Psoas muscle (tissue), 8 donors: ENCODE measurements at places on chromosomes 11 and 22. TPM values are rescaled to one million over a fixed set of nuclear protein-coding genes. Genes with fewer than 3 reads are reported as not detected.
A peak's percentile ranks its signal among the peaks of the same experiment; 100 is the strongest.

KCNQ1 gene
- total RNA-seq = 3.1 TPM

PYGM gene
- 1,536 TPM for total RNA-seq

GRCh38 chr22:32712644-32713355 lies 88.7 kb upstream of the TIMP3 start:
- H3K4me1 ChIP-seq = no peaks in the 10 kb centered on the region
- no peaks in the 10 kb centered on the region for H3K27me3 ChIP-seq
- H3K27ac ChIP-seq = no peak overlapping the region
- DNase-seq = no peak
- H3K36me3 ChIP-seq = no peaks in the 10 kb centered on the region
- no peak overlapping the region for H3K4me3 ChIP-seq

DNA sequence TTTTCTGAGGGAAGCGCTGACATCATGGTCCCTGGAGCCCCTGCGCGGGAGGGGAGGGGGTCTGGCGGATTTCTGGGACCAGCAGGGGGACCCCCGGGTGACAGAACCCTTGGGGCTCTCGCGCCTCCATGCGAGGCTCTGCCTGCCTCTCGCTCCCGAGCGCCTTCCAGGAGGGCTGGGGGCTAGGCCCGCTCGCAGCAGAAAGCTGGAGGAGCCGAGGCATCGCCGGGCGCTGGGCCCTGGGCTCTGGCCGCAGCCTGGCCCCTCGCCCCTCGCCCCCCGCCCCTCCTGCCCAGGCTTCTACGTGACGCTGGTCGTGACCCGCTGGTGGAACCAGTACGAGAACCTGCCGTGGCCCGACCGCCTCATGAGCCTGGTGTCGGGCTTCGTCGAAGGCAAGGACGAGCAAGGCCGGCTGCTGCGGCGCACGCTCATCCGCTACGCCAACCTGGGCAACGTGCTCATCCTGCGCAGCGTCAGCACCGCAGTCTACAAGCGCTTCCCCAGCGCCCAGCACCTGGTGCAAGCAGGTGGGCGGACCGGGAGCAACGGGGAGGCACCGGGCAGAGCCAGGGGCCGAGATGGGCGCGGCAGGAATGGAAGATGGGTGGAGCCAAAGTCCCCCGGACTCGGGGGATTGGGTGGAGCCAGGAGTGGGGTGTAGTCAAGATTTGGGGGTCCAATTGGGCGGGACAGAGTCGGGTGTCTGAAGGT lies 5.4 kb downstream of the BEST1 start:
- peaks cover 5% of the 10 kb centered on the region for H3K4me1 ChIP-seq
- DNase-seq = peak; percentile 67
- no peaks in the 10 kb centered on the region for H3K36me3 ChIP-seq

DNA sequence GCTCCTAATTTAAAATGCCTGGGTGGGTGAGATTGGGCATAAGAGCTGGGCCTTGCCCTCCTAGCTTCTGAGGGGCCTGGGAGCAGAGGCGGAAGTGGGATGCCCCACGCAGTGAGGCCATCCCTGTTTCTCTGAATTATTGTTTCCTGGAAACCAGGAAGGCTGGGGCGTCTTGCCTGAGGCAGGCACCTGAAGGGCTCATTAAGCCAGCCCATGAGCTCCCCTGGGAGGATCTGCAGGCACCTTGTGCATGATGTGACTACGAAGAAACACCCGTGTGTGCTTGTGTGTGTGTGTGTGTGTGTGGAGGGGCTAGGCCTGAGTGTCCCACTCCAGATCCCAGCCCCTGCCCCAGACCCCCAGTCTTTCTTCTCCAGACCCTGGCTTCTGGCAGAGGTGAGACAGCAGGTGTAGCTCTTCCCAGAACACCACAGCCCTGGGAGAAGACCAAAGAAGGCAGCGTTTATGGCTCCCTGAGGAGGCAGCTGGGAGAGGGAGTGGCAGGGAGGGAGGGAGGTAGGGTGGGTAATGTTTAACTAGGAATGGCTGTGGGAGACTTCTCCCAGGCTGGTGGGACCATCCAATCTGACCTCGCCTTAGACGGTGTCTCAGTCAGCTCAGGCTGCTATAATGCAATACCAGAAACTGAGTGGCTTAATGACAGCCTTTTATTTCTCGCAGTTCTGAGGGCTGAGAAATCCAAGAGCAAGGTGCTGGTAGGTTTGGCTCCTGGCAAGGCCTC lies 2.1 kb upstream of the BATF2 start:
- no peaks in the 10 kb centered on the region for H3K27me3 ChIP-seq
- H3K4me3 ChIP-seq = no peak overlapping the region
- peaks cover 2% of the 10 kb centered on the region for H3K36me3 ChIP-seq
- DNase-seq = no peak

DNA sequence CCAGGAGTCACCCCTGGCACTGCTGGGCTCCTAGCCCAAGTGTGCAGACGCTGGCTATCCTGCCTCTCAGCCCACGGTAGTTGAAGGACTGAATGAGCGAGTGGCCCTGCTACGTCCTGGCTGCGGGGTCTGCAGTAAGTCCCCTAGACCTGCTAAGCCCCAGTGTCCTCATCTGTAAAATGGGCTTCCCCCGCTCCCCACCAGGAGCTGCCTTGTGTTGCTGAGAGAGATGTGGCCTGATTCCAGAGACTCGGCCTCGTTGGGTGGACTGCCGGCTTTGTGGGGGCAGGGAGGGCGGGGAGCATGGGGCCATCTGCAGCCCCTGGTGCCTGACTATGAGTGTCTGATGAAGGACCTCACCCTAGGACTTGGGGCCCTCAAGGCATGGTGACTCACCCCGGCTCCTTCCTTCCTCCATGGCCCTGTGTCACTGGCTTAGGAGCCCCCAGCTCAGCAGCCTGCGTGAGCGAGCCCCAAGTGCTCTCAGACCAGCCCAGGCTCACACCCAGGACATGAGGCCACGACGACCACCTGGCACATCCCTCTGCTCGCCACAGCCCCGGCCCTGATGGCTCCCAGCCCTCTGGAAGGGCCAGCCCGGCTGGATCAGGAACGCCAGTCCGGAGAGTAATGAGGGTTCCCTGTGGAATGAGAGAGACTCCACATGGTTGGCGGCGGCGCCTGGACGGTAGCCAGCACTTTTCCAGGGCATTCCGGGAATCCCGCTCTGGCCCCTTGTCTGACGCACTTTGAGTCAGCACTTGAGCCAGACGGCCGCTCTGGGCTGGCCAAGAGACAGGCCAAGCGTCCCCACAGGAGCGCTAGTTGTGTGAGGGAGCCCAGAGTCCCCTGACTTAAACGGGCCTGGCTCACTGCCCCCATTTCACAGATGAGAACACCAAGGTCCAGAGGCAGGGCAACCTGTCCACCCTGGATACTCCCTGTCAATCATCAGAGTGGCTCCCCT lies 50.5 kb upstream of the SHISAL1 start:
- H3K4me3 ChIP-seq = no peak overlapping the region
- H3K27ac ChIP-seq = peak overlapping the region; percentile 4
- DNase-seq = peak; percentile 94

- H3K4me3 ChIP-seq = no peak overlapping the region
- no peaks in the 10 kb centered on the region for H3K36me3 ChIP-seq
- no peaks in the 10 kb centered on the region for H3K4me1 ChIP-seq
- H3K27me3 ChIP-seq = no peaks in the 10 kb centered on the region
Observed at GRCh38 chr11:32817181-32817851, 12.4 kb upstream of the PRRG4 start.

DNA sequence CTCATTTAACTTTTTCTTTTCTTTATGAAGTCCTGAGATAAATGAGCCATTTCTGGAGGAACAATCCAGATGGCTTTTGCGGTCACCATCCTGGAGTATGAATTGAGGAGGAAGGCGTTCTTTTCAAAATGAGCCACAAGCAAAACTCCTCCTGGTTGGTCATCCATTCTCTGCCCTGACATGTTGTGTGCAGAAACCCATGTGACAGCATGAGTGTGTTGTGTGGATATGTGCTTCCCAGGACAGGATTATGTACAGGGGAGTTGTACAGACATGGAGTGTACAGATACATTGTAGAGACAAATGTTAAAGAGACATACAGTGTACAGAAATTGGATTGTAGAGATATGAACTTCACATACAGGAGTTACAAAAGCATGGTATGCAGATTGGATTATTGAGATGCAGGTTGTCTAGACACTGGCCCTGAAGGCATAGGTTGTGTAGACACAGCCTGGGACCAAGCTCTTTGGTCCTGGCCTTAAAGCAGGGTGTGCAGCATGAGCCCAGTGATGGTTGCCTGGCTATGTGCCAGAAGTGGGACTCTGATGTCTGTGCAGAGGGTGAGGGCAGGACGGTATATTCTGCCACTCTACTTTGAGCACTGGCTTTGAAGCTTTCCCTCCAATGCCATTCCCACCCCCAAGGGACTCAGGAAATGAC lies 178.5 kb upstream of the ZBED5 start:
- peaks cover 13% of the 10 kb centered on the region for H3K4me1 ChIP-seq
- no peak for DNase-seq
- no peaks in the 10 kb centered on the region for H3K27me3 ChIP-seq
- H3K36me3 ChIP-seq = no peaks in the 10 kb centered on the region
- H3K27ac ChIP-seq = no peak overlapping the region

GRCh38 chr11:34594603-34595002 lies 26.3 kb upstream of the EHF start:
- H3K4me1 ChIP-seq = no peaks in the 10 kb centered on the region
- no peak overlapping the region for H3K4me3 ChIP-seq
- H3K27me3 ChIP-seq = no peaks in the 10 kb centered on the region
- no peak overlapping the region for H3K27ac ChIP-seq
- DNase-seq = no peak
- H3K36me3 ChIP-seq = no peaks in the 10 kb centered on the region

DNA sequence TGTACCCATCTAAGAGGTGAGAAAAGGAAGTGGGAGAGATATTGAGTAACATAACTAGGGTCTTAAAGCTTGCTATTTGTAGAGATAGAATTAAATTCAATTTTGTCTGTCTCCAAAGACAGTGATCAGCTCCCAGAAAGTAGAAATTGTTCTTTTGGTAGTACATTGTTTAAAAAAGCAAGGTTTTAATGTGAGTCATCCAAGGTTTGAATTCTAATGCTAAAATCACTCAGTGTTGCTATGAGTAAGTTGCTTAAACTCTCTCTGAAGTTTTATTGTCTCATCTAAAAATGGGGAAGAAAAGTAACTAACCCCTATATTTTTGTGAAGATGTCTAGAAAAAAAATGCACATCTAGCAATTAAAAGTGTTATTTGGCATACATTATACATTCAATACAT lies 1004.5 kb upstream of the CCDC90B start:
- H3K27ac ChIP-seq = no peak overlapping the region
- no peaks in the 10 kb centered on the region for H3K4me1 ChIP-seq
- H3K27me3 ChIP-seq = no peaks in the 10 kb centered on the region
- H3K36me3 ChIP-seq = no peaks in the 10 kb centered on the region
